Muscle of leg (tissue), 16 donors: ENCODE measurements at places on chromosomes 7 and 10. TPM values are rescaled to one million over a fixed set of nuclear protein-coding genes. Genes with fewer than 3 reads are reported as not detected.
A peak's percentile ranks its signal among the peaks of the same experiment; 100 is the strongest.

Gene TBXAS1
- 4.4 TPM for total RNA-seq

Gene PTPRZ1
- 3.0 TPM for total RNA-seq

DNA sequence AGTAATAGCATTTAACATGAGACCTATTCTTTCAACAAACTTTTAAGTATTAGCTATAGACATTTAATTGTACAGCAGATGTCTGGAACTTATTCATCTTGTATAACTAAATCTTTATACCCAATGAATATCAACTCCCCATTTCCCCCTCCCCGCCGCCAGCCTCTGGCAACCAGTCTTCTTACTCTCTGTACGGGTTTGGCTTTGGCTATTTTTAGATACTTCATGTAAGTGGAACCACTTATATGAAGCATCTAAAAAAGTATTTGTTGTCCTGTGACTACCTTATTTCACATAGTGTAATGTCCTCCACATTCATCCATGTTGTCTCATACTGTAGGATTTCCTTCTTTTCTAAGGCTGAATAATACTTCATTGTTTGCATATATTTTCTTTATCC lies 60.8 kb downstream of the RAB18 start:
- H3K36me3 ChIP-seq: no peaks in the 10 kb centered on the region
- no peaks in the 10 kb centered on the region for H3K4me1 ChIP-seq
- no peak for DNase-seq
- H3K27ac ChIP-seq: no peak overlapping the region
- no peak overlapping the region for H3K4me3 ChIP-seq

Gene IGF2BP3
- 26.8 TPM for total RNA-seq

Gene MINDY3
- 29.3 TPM for total RNA-seq

DNA sequence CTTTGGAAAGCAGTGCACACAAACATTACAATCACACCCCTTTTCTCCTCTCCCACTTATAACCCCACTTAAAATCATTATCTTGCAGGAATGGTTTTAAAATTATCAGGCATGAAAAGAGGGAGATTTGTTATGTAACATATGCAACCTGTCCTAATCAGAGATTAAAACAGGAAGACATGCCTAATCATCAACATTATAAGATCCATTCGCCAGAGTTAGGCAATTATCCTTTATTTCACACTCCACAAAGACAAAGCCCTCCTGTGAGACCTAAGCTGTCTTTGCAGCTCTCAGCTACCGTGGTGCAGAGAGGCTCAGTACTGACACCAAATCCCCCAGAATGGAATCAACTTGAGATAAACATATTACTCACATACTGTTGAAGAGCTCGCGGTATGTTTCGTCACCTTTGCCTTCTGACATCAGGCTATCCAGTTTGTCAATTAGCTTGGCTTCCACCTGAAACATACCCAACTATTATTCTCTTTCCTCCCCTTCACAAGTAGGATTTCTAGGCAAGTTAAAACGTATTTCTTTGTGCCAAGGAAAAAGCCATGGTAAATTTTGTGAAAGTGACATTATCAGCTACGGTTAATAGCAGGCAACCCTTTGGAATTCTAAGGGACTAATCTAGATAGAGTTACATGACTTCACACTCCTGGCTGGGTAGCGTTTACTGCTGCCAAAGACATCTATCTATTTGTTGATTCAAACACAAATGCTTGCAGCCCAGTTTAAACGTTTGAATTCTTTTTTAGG lies 226.2 kb upstream of the IMMP2L start:
- no peaks in the 10 kb centered on the region for H3K4me1 ChIP-seq
- H3K4me3 ChIP-seq: no peak overlapping the region
- DNase-seq: peak; percentile 68
- no peaks in the 10 kb centered on the region for H3K36me3 ChIP-seq
- no peaks in the 10 kb centered on the region for H3K27me3 ChIP-seq
- H3K27ac ChIP-seq: peak overlapping the region; percentile 71

GRCh38 chr10:17882557-17882956 lies 69.2 kb upstream of the SLC39A12 start:
- H3K36me3 ChIP-seq: no peaks in the 10 kb centered on the region
- no peaks in the 10 kb centered on the region for H3K27me3 ChIP-seq
- H3K4me3 ChIP-seq: no peak overlapping the region
- H3K4me1 ChIP-seq: no peaks in the 10 kb centered on the region

DNA sequence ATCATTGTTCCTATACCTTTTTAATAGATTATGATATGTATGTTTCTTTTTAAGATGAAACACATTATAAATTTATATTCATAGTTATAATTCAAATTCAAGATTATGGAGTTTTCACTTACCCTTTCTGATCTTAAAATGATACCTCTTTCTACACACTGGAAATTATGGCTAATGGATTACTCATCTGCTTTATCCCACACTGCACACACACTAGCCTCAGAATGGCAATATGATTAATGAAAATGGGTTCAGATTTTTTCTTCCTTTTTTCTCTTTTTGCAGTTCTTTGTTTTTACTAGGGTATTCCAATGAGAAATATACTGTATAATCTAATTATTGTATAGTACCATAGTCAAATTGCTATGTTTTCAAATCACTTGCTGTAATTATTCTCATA lies 82.3 kb upstream of the FZD1 start:
- no peaks in the 10 kb centered on the region for H3K36me3 ChIP-seq
- H3K4me1 ChIP-seq: no peaks in the 10 kb centered on the region
- H3K4me3 ChIP-seq: no peak overlapping the region

DNA sequence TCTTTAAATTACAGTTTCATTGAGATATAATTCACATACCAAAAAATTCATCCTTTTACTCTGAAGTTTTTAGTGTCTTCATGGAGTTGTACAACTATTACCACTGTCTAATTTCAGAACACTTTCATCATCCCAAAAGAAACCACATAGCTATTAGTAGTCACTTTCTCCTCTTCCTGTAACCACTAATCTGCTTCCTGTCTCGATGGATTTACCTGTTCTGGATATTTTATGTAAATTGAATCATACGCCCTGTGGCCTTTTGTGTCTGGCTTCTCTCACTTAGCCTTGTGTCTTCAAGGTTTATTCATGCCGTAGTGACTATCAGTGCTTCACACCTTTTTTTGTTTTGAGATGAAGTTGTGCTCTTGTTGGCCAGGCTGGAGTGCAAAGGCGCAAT lies 135.5 kb downstream of the DOCK1 start:
- peaks cover 45% of the 10 kb centered on the region for H3K36me3 ChIP-seq
- H3K4me3 ChIP-seq: no peak overlapping the region
- no peak for DNase-seq
- H3K27ac ChIP-seq: no peak overlapping the region
- no peaks in the 10 kb centered on the region for H3K27me3 ChIP-seq

DNA sequence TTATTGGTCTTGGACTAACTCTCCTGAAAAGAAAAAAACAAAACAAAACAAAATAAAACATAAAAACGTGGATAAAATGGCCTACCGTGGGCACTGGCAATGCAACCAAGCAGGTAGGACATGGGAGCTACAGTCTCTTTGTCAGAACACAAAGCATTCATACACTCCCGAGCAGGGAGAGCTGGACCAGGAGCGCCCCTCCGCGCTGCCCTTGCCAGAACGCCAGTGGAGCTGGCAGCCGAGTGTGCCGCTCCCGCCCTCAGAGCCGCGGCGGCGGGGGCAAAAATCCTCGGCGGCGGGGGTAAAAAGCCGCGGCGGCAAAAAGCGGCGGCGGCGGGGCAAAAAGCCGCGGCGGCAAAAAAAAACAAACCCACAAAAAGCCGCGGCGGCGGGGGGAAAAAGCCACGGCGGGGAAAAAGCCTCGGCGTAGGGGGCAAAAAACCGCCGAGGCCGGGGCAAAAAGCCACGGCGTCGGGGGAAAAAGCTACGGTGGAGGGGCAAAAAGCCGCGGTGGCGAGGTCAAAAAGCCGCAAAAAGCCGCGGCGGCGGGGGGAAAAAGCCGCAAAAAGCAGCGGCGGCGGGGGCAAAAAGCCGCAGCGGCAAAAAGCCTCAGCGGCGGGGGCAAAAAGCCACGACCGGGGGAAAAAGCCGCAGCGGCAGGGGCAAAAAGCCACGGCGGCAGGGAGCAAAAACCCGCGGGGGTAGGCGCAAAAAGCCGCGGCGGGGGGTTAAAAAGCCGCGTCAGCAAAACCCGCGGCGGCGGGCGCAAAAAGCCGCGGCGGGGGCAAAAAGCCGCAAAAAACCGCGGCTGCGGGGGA lies 418.1 kb downstream of the ZNF716 start:
- H3K36me3 ChIP-seq: no peaks in the 10 kb centered on the region
- H3K27me3 ChIP-seq: peaks cover 19% of the 10 kb centered on the region
- no peak for DNase-seq
- H3K27ac ChIP-seq: no peak overlapping the region
- peaks cover 4% of the 10 kb centered on the region for H3K4me1 ChIP-seq

GRCh38 chr10:96488161-96488935 lies 25.4 kb downstream of the TLL2 start:
- H3K4me3 ChIP-seq: no peak overlapping the region
- DNase-seq: no peak
- H3K4me1 ChIP-seq: no peaks in the 10 kb centered on the region
- H3K36me3 ChIP-seq: no peaks in the 10 kb centered on the region

Gene ARHGAP12
- 41.1 TPM for total RNA-seq
